Bronchial smooth muscle cell (primary cell): ENCODE measurements at places on chromosomes 11 and 22. TPM values are rescaled to one million over a fixed set of nuclear protein-coding genes. Genes with fewer than 3 reads are reported as not detected.

Gene OR6T1
- not detected in 2 replicates for total RNA-seq

Gene C1QTNF6
- 2.7 and 4.3 TPM in 2 replicates for total RNA-seq

Gene P2RX6
- 2.6 and 6.9 TPM in 2 replicates for total RNA-seq

Gene MOGAT2
- under 0.01 TPM in 1 of 2 replicates, not detected in the other for total RNA-seq

Gene RTN4R
- 0.32 TPM in 1 of 2 replicates, not detected in the other for total RNA-seq
